ENCODE measurements at places on chromosomes 2 and 18.
A peak's percentile ranks its signal among the peaks of the same experiment; 100 is the strongest.

DNA sequence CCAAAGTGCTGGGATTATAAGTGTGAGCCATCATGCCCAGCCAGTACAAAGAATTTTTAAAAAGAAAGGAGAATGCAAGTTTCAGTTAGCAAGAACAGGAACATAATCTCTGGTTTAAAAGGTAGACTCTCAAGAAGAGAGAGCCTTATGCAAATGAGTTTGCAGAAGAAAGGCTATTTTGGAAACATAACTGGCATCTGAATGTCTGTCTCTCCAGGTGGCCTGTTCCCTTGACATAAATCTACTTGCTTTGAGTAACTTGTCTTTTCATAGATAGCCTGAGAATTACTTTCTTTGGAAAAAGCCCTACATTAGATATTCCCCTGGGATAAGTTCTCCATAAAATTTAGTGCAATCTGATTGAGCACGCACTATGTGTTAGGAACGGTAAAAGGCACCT, 109.6 kb downstream of the ICOS start:
- DNase-seq: no peak

GRCh38 chr2:48946449-48947048, 191.0 kb upstream of the LHCGR start:
- DNase-seq: peak; percentile 60

DNA sequence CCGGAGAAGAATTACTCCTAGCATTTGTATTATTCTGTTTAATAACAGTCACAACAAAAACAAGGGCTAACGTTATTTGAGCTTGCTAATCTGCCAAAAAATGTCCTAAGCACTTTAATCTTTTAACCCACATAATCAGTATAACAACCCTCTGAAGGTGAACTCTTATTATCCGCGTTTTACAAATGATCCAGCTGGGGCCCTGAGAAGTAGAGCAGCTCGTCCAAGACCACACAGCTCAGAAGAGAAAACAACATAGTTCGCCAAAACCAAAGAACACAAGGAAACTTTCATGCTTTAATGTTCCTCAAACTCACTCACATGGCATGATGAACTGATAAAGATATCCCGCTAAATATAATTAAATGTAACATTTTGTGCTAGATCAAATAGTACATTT, 159.7 kb upstream of the ZNF236 start:
- DNase-seq: no peak

DNA sequence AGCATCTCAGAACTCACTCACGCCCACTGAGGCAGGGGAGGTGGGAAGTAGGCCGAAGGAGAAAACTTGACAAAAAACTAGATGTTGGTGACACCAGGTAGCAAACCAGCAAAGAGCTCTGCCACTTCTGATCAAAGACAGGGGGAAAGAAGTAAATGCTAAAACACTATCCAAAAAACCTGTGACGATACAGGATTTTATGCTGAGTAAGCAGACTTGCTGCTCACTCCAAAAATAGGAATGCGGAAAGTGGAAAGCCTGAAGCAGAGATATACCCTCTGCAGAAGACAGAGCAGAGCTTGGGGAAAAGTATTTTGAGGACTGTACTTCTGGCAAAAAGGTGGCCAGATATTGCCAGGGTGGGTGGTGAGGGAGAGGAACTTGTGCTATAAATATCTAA, 73.3 kb upstream of the YPEL5 start:
- no peak for DNase-seq

DNA sequence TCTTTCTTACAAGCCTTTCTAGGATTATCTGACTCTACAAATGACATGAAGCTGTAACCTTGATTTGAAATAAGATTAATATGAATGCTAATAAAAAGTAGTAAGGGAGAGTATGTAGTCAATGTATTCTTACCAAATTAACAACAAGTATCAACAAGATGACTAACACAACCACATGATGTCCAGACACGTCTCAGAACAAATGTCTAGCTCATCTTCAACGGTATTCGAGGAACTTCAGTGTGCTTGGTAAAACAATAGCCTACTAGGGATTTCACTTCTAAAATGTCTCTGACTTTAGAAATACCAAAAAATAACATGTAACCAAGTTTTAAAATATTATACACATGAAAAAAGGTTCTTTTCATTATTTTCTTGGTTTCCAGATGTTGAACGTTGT, 3.4 kb downstream of the HDLBP start:
- DNase-seq: no peak

DNA sequence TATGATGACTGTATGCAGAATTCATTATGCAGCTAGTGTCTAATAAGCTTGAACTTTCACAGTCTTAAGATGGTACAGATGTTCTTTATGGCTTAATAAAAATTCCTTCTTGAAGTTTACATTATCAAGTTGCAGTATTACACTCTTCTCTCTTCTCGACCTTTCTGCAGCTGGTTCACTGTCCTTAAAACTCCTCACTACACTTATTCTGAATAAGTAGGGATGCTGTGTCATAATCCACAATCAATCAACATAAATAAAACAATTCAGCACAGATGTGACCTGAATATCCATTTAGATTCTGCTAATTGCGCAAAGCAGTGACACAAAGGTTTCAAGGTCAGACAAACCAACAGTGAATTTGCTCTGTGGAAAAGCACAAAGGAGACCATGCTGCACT, 356.8 kb downstream of the SUCLG1 start:
- no peak for DNase-seq

Measured in COR-L47 (cell line).